Daoy (cell line): ENCODE measurements at places on chromosomes 13 and 19. TPM values are rescaled to one million over a fixed set of nuclear protein-coding genes. Genes with fewer than 3 reads are reported as not detected.
A peak's percentile ranks its signal among the peaks of the same experiment; 100 is the strongest.

Gene ANGPTL8
- not detected in 2 replicates for total RNA-seq

Gene MTUS2
- total RNA-seq: under 0.01 and 0.21 TPM in 2 replicates

Gene ELANE
- total RNA-seq: not detected in 2 replicates

GRCh38 chr19:5683177-5683886 is 2.5 kb downstream of the HSD11B1L start:
- no peak for DNase-seq

Gene ADGRE1
- total RNA-seq: 11.5 and 15.8 TPM in 2 replicates

Gene ZNF234
- total RNA-seq: 5.0 and 10.3 TPM in 2 replicates

Gene NPHS1
- not detected in 2 replicates for total RNA-seq

DNA sequence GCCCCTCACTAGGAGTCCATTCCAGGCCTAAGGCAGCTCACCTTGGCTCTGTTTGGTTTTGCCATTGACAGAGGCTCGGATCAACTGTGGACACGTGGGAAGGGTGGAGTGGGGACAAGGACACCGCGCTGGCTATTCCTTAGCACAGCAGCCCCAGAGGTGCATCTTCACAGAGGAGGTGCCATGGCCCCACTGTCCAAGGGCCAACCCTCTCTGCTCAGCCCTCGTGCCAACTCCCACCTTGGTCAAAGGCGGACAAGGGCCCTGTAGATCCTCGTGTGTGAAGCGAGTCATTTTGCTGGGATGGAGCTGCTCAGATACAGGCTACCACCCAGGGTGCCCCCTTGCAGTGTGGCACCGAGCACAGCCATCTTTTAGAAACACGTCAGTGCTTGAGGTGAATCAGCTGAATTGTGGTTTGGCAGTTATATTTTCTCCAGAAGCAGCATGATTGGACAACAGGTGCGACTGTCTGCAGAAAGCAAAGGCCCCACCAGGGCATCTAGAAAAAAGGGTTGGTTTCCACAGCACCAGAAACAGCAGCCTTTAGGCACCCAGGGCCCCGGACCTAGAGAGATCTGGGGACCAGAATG is 192.1 kb upstream of the GPR12 start:
- DNase-seq: peak; percentile 42

DNA sequence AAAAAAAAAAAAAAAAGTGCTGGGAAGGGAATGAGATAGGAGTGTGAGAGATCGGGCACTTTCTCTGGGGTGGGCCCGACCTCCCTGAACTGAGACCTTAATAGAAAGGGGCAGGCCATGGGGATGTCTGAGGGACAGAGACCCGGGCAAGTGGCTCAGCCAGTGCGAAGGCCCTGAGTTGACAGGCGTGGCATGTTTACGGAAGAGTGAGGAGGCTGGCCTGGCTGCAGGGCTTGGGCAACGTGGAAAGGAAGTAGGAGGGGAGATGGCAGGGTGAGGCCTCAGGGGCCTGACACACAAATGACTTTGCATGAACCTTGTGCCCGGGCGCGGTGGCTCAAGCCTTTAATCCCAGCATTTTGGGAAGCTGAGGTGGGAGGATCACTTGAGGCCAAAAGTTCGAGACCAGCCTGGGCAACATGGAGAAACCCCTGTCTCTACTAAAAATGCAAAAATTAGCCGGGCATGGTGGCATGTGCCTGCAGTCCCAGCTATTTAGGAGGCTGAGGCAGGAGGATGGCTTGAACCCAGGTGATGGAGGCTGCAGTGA is 13.9 kb downstream of the FCHO1 start:
- peak; percentile 60 for DNase-seq

DNA sequence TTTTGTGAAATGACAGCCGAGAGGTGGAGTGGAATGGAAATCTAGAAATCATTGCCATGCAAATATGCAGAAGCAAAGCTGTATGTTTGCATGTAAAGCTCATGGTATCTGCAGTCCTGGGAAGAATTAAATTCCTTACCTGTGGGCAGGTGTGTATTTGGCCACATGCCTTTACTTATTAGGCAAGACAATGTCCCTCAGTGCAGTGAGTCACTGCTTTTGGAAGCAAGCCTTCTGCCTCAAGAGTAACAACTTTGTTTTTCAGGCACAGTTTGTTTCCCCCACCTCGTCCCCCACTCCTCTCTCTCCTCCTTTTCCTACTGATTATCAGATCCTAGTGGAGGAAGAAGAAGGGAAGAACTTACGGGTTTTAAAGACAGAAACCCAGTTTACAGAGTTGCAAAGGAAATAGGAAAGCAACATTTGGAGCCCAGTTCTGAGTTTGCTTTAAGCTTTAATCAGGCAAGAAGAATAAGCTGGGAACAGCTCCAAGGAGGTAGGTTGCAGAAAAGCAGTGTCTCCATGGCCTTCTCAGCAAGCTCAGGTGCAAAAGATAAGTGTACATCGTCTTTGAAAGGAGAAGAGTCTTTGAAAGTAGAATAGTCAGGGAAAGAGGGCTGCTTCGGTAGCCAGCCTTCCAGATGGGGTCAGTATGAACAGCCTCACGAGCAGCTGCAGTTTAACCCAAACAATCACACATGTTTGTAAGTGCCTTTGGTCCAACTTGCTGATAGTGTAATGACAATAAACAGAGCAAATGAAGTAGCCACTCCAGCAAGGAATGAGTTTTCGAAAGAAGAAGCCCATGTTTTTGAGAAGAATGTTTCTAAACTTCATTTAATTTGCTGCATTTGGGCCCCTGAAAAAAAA is 190.1 kb downstream of the KLF5 start:
- no peak for DNase-seq

- no peak for DNase-seq
These were observed 438.1 kb downstream of the GPC5 start for GRCh38 chr13:91836553-91836952.

Gene ODAD3
- total RNA-seq: not detected in 2 replicates

GRCh38 chr13:49527123-49527522 is 31.4 kb downstream of the PHF11 start:
- DNase-seq: no peak

DNA sequence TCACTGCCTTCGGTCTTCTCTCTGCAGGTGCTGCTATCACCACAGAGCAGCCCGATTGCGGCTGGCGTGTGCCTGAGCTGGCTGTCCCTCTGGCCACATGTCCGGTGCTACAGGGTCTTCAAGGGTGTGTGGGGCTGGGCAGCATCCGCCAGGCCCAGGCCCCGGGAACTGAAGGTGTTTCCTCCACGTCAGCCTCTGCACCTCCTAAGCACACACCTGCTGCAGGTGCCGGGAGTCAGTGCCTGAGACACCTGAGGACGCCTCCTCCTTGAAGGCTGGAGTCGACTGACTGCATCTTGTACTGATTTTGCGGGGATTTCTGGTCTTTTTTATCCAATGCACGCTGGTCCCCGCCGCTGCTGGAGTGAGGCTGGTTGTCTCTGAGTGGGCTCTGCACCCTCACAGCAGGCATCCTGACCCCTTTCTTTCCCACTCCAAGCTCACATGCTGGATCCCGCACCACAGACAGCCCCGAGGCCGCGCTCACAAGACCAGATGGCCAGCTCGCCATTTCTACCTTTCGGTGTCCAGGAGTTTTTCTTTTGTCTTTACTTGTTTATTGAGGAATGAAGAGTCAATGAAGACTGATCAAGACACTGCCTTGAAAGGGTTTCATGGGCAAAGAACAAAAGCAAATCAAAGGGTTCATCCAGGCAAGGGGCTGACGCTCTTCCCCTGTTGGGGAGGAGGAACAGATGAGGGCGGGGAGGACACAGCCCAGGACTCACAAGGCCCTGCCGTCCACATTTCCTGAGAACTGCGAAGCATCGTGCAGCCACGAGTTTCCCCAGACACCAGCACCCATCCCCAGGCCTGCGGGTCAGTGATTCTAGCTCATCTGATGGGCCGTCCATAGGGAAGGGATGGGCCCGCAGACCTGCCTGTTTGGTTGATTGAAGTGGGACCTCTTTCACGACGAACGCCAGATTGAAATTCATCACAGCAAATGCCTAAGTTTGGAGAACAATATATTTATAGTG is 203.8 kb upstream of the SOX1 start:
- no peak for DNase-seq

GRCh38 chr13:72109863-72110262 is 242.9 kb upstream of the DACH1 start:
- DNase-seq: no peak

DNA sequence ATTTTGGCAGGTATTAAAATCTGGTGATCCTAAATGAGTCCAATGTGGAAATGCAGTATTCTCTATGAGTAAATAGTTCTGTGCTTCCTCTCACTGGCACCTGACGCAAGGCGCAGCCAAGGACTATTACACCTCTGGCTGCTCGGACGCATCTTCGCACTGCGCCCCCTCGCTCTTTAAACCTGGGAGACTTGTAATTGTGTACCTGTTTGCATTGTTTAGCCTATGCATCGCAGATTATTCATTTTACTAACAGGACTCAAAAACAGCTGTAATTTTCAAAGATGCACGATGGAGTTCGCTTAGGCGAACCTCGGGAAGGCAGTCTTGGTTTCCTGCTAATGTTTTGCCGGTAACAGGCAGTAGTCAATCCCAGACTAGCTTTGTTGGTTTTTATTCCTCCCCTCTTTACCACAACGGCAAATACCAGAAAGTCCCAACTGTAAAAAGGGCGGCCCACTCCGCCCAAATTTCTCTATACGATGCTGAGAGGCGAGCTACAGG is 113.2 kb downstream of the KCNRG start:
- DNase-seq: no peak

- no peak for DNase-seq
These were observed 4.0 kb downstream of the SYT5 start for GRCh38 chr19:55176076-55176475.
